ENCODE measurements at places on chromosomes 4 and X. TPM values are rescaled to one million over a fixed set of nuclear protein-coding genes. Genes with fewer than 3 reads are reported as not detected.

Gene ACSL1
- polyA plus RNA-seq = 10.0 TPM

Gene PAGE5
- not detected for polyA plus RNA-seq

Gene FRG2
- not detected for polyA plus RNA-seq

DNA sequence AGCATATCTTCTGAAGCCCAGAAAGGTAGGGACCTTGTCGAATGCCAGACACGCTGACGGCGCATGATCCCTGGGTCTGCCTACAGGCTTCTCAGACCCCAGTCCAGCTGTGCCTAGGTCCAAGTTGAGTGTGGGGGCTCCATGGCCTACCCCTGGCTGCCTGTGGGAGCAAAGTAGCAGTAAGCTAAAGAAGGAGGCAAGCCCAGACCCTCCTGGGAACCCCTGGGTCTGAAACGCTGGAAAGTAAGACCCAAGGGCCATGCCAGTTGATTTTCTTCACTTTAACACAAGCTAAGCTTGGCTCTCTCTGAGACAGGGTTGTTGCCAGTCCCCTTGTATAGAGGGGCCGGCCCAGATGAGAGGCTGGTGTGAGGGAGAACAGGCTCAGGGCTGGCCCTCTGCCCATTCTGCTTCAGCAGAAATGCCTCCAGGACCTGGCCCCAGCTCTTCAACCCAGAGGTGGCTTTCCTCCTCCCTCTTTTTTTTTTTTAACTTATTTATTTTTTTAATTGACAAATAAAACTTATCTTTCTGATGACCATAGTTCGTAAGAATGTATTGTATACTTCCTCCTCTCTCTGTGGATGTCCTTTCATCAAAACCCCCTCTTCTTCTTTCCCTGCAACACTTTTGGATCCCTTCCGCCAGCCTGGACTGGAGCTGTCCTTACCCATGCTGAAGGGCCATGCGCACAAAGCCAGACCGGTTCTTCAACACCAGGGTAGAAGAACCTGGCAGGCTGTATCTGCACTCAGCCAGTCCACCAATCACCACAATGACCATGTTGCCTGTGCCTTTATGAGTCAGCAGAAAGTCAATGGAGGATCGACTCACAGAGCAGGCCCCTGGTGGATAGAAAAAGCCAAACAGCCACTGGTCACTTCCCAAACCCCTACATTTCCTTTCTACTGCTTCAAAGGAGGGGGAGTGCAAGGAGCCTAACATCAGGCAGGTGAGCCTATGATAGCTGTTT lies 7.1 kb downstream of the AWAT2 start:
- peaks cover 15% of the 10 kb centered on the region for H3K4me1 ChIP-seq
- H3K36me3 ChIP-seq = no peaks in the 10 kb centered on the region
- peak; percentile 18 for DNase-seq

Gene UGT2B11
- 1.4 TPM for polyA plus RNA-seq
